ENCODE measurements at places on chromosomes 2 and 18.

- no peak for DNase-seq
These were observed 21.3 kb downstream of the PSME4 start for GRCh38 chr2:53949457-53949856.

- no peak for DNase-seq
These were observed 56.5 kb downstream of the EMX1 start for GRCh38 chr2:72973566-72974435.

DNA sequence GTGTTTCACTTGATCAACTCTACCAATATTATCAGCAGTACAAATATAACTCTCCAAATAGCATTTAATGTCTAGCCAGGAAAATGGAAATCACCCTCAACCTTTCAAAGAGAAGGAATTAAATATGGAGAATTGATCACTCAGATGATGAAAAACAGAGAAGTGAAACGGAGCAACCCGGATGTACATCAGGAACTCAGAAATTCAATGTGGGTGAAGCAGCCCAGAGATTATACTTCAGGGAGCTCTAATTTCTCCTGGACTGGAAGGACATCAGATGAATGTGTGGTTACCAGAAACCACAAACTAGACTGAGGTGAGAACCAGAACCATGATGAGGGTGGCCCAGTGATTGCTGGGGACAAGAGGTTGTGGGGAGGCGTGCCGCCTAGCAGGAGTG lies 35.5 kb upstream of the COBLL1 start:
- DNase-seq, result no peak

GRCh38 chr18:46062781-46063180 lies 9.3 kb downstream of the PSTPIP2 start:
- no peak for DNase-seq

DNA sequence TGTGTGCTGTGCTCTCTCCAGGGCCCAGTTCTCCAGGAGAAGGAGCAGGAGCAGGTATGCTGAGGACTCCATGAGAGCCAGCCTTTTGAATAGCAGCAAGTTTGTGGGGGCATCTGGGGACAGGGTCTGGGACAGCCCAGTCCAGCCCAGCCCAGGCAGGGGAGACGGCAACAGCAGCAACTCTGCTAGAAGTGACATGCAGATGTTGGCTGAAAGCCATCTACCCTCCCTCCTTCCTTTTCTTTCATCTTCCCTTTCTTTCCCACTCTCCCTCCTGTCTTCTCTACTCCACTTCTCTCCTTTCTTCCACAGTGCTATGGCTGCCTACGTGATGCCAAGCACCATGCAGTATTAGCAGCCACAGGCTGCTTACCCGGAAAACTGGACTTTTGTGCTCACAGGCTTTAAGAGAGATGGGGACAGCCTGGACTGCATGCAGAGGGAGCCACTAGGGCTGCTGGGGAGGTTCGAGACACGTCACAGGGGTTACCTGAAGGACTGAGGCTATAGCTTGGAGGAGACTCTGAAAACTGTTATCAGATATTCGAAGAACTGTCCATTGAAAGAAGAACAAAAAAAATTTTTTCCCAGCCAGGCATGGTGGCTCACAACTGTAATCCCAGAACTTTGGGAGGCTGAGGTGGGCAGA lies 23.8 kb upstream of the YWHAQ start:
- DNase-seq, result no peak

- DNase-seq, result no peak
These were observed 41.3 kb upstream of the PCBP1 start for GRCh38 chr2:70045932-70046331.

- DNase-seq, result no peak
These were observed 27.3 kb downstream of the LAMA3 start for GRCh38 chr18:23716516-23716915.

- no peak for DNase-seq
These were observed 154.3 kb downstream of the LCLAT1 start for GRCh38 chr2:30601375-30601774.

GRCh38 chr2:68574202-68574791 lies 69.1 kb upstream of the PROKR1 start:
- DNase-seq, result no peak

DNA sequence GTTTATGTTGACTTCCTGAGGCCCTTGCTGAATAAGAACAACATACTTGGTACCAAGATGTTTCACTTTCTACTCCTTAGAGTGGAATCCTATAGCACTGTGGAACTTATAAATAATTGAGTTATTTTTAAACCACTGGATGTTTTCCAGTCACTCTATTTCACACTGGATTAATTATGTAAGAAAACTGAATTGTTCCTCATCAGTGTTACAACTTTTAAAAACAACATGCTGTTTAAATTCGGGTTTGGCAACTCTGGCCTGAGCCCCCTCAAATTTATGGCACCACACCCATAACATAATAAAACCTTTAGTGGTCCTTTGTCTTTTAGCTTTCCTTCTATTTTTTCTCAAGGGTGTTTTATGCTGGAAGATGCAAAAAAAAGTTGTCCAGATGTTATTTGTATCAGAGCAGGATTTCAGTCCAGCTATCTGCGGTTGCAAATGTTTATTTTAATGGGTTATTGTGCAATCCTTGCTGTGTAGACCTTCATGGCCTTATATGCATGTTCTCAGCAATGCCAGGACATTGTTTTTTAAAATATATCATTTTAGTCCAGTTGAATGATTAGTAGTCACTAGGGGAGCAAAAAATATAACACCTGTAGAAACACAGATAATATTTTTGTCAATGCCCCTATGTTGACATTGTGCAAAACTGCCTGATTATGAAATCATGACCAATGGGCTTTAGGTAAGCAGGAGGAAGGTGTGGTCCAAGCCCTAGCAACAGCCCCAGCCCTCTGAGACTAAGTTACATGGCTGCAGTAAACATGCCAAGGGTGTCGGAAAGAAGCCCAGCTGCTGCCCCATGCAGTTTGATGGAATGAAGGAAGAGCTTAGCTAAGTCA lies 638.0 kb upstream of the ZEB2 start:
- no peak for DNase-seq

- DNase-seq, result no peak
These were observed 90.9 kb downstream of the DOK6 start for GRCh38 chr18:69491576-69491975.

- no peak for DNase-seq
These were observed 82.9 kb downstream of the ACTR3 start for GRCh38 chr2:113972766-113973165.

GRCh38 chr2:225995796-225996461 lies 596.4 kb downstream of the NYAP2 start:
- DNase-seq, result no peak

GRCh38 chr2:126750506-126750905 lies 94.5 kb downstream of the GYPC start:
- DNase-seq, result no peak

GRCh38 chr2:125684256-125684655 lies 971.7 kb upstream of the GYPC start:
- DNase-seq, result no peak

DNA sequence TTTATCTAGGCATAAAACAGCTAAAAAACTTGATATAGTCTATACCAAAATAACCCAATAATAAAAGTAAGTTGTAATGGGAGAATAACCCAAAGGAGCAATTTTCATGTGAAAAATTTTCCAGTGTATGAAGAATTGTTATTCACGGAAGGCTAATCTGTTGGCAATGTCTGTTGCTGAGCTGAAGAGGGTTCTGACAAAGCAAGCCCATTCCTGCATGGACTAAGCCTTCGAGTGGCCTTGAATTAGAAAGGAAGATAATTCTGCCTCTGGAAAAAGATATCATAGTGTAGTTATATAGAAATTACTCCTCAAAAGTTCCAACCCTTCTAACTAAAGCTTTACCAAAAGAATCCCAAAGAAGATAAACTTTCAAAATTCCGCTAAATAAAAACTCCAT lies 101.5 kb downstream of the MAP2 start:
- DNase-seq, result no peak

DNA sequence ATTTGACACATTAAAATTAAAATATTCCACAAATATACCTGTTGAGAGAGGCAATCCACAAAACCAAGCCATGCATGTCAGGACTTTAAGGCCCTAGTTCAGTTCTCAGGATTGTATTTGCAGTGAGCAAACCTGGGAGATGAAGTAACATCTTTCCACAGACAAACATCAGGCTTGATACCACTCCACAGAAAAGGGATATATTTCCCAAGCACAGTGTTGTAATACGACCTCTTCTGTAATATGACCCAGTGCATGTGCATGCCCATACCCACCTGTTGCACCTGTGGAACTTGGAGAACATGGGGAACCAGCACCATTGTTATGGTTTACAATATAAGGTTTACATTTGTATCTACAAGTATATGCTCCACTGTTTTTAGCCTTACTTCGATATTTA lies 184.0 kb downstream of the PDE11A start:
- no peak for DNase-seq

GRCh38 chr18:13120255-13120654 lies 98.3 kb upstream of the LDLRAD4 start:
- DNase-seq, result no peak

DNA sequence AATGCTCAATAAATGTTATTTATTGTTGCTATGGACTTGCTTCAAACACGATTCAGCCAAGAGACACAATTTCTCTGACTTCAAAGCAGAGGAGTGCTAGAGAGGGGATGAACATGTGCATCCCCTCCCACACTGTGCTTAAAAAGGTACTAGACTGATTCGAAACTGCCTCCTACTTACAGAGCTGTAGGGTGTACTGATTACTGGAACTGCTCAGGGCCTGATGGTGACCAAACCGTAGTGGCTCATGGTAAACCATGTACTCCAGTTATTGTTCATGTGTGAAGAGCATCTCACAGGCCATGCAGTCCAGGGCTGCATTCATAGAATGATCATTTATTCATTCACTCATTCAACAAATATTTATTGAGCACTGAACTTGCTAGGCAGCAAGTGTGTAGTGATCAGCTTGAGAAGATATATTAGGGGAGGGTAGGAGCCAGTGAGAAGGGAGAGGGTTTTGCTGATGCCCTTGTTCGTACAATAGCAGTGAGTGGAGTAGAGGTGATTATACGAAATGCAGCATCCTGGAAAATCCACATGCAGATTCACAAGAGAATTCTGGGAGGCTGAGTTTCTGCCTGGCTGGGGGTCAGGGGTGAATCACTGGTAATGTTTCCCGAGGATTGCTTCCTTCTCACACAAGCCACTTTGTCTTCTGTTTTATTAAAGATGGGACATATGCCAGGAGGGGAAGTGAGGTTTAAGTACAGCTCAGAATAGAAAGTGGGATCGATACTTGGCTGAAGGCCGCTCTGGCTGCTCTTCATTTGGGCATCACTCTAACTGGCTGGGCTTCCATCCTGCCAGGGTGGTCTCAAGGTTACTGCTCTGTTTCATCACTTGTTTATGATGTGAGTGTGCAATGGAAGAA lies 245.4 kb downstream of the RAD51AP2 start:
- no peak for DNase-seq

DNA sequence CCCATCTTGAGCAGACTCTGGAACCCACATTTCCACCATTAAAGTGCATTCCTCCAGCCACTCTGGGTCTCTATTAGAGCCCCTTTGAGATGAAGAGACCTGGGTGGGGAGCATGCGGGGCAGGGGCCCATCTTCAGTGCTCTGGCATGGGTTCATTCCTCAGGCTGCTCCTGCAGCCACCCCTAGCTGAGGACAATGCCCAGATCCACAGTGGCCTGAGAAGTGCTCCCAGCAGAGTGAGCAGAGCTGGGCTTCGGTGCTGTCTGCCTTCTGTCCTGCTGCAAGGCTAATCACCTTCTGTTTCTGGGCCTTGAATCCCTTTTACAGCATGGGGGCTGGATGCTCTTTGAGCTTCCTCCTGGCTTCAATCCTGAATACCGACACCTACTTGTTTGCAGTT lies 169.8 kb downstream of the TRIM43 start:
- no peak for DNase-seq

GRCh38 chr2:120255986-120256650 lies 3.5 kb downstream of the RALB start:
- no peak for DNase-seq

DNA sequence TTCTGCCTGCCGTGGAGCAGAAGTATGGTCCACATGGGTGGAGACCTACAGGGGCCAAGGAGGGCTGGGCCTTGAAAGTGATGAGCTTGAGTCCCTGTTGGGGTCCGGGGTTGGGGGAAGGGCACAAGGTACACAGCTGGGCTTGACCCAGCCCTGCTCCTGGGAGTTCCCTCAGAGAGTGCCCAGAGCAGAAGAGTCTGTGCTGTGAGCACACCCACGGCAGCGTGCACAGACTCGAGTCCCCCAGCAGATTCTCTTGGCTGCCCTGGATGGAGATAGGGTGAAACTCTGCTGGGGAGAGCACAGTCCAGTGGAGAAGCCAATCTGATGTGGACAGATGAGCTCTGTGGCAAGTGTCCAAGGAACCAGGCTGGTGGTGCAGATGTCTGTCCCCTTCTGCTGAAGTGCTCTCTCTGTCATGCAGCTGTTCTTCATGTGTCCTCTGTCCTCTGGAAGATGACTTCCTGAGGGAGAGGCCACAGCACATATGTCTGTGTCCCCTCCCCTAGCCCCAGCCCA lies 27.5 kb downstream of the INPP4A start:
- DNase-seq, result no peak

DNA sequence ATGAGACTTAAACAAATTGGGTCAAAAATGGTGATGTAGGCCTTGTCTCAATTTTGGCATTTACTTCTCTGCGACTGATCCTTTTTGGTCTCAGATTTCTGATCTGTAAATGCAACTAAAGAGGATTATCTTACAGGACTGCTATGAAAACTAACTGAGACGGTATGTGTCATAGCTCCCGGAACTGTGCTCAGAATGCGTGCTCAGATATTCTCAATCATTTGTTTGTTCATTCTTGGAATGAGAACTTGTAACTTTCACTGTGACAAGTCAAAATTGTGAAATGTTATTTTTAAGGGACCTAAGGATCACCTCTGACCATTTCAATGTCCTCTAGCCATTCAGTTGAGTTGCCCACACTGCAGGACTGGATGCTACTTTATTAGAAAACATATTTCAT lies 498.2 kb upstream of the PIK3C3 start:
- no peak for DNase-seq
